ENCODE measurements at places on chromosomes 4 and X.

- DNase-seq = no peak
These were observed 952 bp downstream of the ANOS1 start for GRCh38 chrX:8730812-8731558.

DNA sequence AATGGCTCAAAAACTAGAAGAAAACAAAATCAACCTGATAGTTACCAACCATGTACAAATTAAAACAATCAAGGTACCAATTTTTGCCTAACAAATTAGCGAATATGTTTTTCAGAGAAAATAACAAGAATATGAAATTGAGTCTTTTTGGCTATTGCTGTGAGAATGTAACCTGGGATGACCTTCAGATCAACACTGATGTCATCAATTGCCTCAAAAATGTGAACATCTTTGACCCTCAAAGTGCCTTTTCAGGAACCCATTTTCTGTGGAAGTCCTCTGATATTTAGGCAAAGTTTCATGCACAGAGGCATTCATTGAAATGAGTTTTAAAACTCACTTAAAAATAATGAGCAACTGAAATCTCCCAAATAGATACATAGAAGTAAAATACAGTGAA lies 6.1 kb downstream of the RELL1 start:
- DNase-seq = no peak

DNA sequence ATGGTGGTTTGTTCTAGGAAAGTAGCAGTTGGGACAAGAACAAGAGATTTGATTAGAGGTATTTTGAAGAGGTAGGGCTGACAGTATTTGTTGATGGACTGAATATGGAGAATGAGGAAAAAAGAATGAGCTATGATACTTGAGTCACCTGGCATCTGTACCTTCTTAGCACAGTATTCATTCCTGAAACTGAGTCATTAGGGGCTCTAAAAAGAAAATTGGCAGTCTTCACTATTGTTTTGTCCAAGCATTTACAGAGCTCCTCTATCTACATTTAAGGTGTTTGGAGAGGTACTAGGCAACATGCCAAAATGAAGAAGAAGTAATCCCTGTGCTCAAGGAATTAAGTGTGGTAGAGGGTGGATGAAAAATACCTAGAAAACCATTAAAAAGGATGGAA lies 165.8 kb downstream of the SHROOM4 start:
- DNase-seq = no peak

DNA sequence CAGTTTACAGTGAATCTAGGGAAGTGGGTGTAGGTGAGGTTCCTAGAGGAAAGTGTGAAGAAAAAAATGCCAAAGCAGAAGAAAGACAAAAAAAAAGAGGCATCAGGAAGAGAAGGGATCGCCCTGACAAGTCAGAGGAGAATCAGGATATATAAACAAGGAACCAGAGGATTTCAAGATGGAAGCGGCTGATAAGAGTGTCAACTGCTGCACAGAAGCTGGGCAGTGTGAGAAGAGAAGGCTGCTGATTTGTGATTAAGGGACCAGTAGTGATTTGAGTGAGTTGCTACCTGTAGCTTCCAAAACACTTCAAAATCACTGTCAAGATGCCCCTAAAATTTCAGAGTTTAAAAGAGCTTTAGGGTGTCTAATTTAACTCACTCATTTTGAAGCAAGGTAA lies 258.2 kb downstream of the PPP3CA start:
- DNase-seq = no peak

DNA sequence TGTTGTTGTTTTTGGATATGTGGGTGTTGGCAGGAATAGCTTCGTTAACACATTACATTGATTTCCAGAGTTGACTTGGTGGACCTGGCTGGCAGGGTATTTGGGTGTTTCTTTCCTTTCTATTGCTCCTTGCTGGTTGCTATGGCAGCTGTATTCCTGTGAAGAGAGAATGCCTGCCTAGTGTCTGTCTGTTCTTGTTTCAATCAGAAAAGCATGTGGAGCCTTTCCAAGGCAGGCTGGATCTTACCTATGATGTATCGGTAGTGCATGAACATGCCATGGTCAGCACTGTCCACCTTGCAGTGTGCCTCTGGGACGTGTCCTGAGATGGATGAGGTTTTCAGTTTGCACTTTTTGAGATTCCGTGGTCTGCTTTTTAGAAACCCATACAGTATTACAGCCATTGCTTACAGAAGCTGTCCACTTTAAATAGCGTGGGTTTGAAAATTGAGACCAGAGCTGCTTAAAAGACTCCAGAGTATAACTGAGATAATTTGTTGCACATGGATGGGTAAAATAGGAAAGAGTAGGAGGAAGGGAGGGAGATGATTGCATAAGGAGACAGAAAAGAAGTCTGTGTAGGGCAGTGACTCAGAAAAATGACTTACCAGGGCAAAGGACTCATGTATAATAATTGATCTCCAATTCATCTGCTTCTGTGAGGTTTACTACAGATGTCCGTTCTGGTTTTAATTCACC lies 20.0 kb upstream of the AADAT start:
- DNase-seq = no peak

- DNase-seq = no peak
These were observed 61.5 kb downstream of the TIGD2 start for GRCh38 chr4:89172865-89173264.

- DNase-seq = no peak
These were observed 529.8 kb upstream of the ACTRT1 start for GRCh38 chrX:128582036-128582435.

DNA sequence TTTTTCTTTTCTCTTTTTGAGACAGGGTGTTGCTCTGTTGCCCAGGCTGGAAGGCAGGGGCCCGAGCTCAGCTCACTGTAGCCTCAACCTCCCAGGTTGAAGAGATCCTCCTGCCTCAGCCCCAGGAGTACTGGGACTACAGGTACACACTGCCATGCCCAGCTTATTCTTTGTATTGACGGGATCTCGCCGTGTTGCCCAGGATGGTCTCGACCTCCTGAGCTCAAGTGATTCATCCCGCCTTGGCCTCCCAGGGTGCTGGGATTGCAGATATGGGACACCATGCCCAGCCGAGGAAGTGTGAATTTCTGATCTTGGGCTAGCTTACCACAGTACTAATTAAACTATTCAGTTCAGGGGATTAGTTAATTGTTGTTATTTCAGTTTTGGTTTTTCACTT lies 28.6 kb upstream of the FAM193A start:
- no peak for DNase-seq

GRCh38 chr4:118012142-118012541 lies 22.1 kb upstream of the NDST3 start:
- no peak for DNase-seq

GRCh38 chrX:2657532-2658113 lies 33.5 kb upstream of the CD99 start:
- DNase-seq = no peak

- DNase-seq = no peak
These were observed 334.4 kb upstream of the MAGEB2 start for GRCh38 chrX:29880977-29881376.

DNA sequence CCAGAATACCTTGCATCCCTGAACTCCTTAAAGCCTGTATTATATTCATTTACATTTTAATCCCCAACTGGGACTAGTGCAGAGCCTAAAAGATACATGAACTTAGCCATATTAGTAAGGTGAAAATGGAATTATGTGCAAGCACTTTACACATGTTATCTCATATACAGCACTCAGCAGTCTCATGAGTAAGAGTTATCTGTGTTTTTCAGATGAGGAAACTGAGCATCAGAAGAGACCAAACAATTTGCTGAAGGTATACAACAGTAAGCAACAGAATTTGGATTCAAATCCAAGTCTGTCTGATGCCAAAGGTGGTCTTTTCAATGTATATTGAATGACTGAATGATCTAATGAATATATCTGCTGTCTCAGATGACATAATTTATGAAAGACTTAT lies 12.3 kb downstream of the ATP7A start:
- no peak for DNase-seq

- no peak for DNase-seq
These were observed 61.7 kb downstream of the TMA16 start for GRCh38 chr4:163556177-163556576.

DNA sequence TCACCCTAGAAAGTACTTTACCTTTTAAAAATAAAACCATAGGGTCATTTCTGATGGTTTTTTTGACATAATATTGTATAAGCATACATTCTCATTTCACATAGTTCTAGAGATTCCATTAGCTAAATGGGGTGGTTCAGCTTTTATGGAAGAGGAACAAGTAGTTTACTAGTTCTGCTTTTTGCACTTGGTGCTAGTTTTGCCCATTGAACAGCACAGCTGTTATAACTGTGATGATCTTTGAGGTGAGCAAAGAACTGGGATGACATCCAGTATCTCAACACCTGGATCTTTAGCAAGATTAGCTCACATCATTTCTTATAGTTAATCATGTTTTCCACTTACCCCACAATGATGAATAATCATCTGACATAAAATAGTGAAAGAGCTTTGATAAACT lies 40.9 kb downstream of the MOB1B start:
- DNase-seq = no peak

- no peak for DNase-seq
These were observed 987 bp downstream of the FREM3 start for GRCh38 chr4:143699331-143700045.

DNA sequence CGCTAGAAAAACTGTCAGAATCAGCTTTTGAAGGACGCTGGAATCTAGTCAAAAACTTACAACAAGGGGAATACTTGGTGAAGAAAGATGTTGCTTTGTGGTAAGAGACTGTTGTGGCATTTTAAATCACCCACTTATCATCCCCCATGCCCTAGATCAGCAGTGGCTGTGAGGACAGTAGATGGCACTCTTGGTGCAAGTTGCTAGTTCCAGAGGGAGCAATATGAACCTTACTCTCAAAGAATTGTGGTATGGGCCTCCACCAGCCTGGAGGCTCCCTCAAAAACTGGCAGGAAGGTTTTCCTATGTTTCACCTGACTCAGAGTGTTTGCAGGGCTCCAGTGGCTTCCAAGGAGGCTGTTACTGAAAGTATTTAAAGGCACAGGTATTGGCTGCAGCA lies 37.7 kb upstream of the SLC16A2 start:
- no peak for DNase-seq

GRCh38 chr4:119679251-119679650 lies 50.6 kb upstream of the PDE5A start:
- DNase-seq = no peak

- DNase-seq = no peak
These were observed 78.5 kb upstream of the SPANXC start for GRCh38 chrX:141320801-141321200.

DNA sequence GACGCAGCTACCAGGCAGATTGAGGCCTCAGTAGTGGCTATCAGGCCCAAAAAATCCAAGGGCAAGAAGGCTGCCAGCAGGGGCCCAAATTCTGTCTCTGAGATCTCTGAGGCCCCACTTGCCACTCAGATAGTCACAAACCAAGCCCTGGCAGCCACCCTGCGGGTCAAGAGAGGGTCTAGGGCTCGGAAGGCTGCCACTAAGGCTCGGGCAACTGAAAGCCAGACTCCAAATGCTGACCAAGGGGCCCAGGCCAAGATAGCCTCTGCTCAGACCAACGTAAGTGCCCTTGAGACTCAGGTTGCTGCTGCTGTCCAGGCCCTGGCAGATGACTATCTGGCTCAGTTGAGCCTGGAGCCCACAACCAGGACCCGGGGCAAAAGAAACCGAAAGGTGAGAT lies 2.8 kb downstream of the TRO start:
- no peak for DNase-seq

- no peak for DNase-seq
These were observed 78.2 kb downstream of the AFAP1 start for GRCh38 chr4:7861440-7861881.

DNA sequence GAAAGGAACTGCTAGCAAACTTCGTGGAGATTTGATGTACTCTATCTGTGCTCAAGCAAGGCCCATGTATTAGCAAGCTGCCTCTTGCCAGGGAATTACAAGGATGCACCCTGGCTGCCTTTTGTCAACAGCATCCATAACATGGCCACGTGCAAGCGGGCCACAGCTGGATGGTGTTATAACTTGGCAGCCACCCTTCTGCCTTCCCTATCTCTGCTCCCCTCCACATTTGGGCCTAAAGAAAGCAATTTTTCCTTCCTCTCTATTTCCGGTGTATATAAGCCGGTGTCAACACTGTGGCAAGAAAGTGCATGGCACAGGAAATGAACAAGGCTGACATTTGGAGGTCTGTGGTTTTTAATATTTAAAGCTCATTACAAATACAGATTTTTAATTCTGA lies 94.8 kb downstream of the CLNK start:
- DNase-seq = no peak

DNA sequence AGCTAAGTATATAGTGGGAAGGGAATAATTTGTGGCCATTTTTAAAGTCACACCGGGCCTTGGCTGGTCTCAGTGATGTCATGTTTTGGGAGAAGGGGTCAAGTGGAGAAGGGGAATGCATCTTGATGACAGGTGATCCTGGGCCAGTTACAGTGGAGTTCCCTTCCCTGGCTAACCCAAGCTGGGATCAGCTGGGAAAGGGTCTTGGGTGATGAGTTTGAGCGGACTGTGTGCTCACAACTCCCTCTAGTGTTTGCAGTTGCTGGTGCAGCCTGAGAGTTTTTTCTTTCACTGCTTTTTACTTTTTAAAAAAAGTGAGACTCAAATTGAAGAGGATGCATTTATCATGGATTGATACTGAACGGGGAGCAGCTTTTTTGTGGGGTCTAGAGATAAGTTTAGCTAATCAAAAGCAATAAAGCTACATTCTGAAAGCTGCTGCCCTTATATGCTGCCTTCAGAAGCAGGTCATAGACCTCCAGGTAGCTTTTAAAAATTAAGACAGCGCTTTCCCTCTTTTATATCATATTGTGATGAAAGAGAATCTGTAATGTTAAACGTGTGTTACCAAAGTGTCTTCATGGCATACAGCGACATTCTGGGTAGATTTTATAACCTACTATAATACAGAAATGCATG lies 164.7 kb downstream of the DCLK2 start:
- no peak for DNase-seq

GRCh38 chr4:16665942-16666551 lies 232.4 kb downstream of the LDB2 start:
- no peak for DNase-seq

- no peak for DNase-seq
These were observed 81.7 kb upstream of the STOX2 start for GRCh38 chr4:183823434-183823833.

GRCh38 chr4:7030856-7031255 lies 12.3 kb upstream of the TADA2B start:
- no peak for DNase-seq

- DNase-seq = no peak
These were observed 456.4 kb downstream of the DACH2 start for GRCh38 chrX:86604607-86605006.

DNA sequence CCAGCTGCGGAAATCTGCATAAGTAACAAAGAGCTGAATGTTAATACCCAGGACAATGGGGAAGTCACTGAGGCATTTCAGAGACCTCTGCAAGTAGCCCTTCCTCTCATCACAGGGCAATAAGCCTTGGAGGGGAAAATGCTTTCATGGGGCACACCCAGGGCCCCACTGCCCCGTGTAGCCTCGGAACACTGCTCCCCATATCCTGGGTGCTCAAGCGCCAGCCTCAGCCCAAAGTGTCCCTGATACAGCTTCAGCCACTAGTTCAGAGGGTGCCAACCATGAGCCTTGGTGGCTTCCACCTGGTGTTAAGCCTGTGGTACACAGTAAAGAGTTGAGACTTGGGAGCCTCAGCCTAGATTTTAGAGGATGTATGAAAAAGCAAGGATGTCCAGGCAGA lies 402.8 kb upstream of the CXorf51A start:
- no peak for DNase-seq

- DNase-seq = no peak
These were observed 5.9 kb upstream of the SEPTIN6 start for GRCh38 chrX:119698845-119699244.

Measured in NCI-H2029 (cell line).